ENCODE measurements at places on chromosomes 11 and 22.

GRCh38 chr22:19822301-19823117 lies 32.2 kb downstream of the GNB1L start:
- DNase-seq: no peak

GRCh38 chr11:93487032-93487483 lies 56.1 kb downstream of the SMCO4 start:
- no peak for DNase-seq

DNA sequence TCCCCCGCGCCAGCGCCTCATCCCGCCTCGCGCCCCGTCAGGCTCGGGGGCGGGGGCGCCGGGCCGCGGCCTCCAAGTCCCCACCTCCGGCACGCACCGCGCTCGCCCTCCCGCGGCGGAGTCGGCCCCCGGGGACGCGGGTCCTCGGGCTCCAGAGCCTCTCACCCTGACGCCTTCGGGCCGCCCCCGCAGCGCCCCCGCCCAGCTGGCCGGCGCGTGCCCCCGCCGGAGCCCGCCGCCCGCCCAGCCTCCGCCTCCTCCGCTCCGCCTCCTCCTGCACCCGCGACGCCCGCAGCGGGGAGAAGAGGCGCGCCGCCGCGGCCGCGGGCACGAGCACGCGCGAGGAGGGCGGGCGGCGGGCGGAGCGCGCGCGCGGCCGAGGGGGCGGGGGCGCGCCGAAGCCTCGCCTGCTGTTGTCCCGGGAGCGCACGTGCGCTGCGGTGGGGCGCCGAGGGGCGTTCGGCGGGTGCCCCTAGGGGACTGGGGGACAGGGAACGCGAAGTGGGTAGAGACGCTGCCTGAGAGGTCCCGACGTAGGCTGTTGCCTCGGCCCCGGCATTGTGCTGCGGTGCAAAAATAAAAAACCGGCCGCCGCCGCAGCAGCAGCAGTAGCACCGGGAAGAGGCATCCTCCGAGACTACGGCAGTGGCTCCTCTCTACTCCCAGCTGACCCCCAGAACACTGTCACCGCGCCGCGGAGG lies 87.4 kb upstream of the ARHGAP32 start:
- peak; percentile 83 for DNase-seq

DNA sequence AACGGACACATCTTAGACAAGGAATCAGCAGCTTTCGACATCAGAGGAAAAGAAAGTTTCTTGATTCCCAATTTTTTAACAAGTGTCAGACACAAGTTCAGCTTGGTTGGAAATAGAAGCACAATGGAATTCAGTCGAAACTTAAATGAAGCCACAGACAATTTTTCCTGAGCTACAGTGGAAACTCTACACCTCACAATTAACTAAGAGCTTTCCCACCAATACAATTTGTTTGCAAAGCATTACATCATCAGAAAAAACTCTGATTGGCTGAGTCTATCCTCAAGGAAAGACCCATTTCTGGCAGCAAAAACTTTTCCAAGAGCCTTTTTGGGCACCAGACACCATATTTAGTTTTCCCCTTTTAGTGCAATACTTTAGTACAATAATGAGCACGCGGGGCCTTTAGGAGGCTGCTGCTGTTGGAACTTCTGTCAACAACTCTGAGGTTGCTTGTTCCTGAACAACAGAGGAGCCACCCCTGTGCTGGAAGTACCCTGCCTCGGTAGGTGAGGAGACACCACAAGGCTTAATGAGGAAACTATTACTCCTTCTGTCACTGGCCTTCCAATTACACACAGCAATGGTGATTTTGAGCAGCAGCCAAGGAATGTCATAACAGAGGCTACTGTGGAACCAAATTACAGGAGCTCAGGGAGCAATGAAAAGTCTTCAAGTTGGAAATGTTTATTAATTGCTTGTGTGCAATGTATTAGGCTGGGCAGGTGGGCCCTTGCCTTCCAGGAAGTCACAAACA lies 61.9 kb upstream of the BARX2 start:
- DNase-seq: no peak
